ENCODE measurements at places on chromosomes 3 and 15.
A peak's percentile ranks its signal among the peaks of the same experiment; 100 is the strongest.

GRCh38 chr15:40338041-40338657, 2.6 kb downstream of the CCDC9B start:
- peak; percentile 88 for DNase-seq

- no peak for DNase-seq
Observed at GRCh38 chr15:94503293-94503692, 271.9 kb downstream of the MCTP2 start.

- DNase-seq = no peak
Observed at GRCh38 chr3:181725131-181725731, 13.5 kb downstream of the SOX2 start.

- peak; percentile 44 for DNase-seq
Observed at GRCh38 chr3:195097331-195098255, 173.4 kb downstream of the XXYLT1 start.

DNA sequence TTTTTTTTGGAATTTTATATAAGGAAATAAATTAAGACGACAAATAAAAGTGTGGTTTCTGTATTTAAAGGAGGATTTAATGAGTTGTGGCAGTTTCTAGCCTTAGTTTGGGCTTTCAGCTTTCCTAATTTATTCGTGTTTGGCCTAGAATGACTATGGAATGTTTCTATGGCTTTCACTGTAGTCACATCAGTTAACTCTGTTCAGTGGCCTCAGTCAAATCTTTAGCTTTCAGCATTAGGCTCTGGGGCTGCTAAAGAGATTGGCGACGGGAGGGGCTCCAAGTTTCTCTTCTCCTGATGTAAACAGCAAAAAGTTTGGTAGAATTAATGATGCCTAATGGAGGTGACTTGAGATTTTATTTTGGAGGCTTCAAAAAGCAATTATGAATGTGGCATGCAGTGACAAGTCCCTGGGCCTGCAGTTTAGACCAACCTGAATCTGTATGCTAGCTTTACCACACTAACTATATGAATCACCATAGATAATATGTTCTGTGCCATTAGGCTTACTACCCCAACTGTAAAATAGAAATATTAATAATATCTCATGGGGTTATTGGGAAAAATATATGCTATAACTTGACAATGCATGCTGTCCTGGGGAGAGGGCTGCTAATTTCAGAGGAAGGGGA, 47.1 kb upstream of the ADGRG7 start:
- no peak for DNase-seq

DNA sequence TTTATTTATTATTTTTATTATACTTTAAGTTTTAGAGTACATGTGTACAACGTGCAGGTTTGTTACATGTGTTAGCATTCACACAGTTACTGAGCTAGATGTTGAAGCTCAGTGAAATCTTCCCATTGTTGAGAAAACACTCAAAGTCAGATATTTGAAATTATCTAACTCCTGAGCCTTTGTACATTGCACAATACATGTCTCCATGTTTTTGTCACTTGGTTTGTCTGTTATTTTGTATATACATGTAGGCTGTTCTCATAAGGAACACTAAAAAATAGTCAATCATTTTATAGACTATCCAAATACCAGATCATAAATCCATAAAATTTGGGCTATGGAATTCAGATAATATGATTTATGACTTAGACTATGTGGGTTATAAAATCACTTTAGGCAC, 1126.5 kb downstream of the NSUN3 start:
- no peak for DNase-seq

DNA sequence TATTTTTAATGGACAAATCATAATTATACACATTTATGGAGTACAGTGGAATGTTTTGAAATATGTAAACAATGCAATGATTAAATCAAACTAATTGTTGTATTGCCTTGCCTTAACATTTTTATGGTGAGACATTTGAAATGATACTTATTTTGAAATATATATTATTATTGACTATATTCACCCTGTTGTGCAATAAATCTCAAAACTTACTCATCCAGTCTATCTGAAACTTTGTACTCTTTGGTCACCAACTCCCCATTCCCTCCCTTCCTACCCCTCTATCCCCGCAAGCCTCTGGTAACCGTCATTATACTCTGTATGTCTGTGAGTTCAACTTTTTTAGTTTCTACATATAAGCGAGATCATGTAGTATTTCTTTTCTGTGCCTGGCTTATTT, 74.7 kb upstream of the GOLGA6B start:
- no peak for DNase-seq

DNA sequence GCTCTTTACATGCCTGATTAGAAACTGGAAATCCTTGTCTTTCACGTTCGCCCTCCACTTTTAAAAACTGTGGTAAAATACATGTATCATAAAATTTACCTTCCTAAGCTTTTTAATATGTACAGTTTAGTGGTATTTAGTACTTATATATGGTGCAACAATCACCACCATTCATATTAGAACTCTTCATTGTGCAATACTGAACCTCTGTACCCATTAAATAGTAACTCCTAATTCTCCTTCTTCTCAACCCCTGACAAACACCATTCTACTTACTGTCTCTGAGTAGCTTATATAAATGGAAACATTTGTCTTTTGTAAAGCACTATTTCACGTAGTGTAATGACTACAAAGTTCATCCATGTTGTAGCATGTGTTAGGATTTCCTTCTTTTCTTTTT, 28.2 kb downstream of the GRM2 start:
- DNase-seq = no peak

DNA sequence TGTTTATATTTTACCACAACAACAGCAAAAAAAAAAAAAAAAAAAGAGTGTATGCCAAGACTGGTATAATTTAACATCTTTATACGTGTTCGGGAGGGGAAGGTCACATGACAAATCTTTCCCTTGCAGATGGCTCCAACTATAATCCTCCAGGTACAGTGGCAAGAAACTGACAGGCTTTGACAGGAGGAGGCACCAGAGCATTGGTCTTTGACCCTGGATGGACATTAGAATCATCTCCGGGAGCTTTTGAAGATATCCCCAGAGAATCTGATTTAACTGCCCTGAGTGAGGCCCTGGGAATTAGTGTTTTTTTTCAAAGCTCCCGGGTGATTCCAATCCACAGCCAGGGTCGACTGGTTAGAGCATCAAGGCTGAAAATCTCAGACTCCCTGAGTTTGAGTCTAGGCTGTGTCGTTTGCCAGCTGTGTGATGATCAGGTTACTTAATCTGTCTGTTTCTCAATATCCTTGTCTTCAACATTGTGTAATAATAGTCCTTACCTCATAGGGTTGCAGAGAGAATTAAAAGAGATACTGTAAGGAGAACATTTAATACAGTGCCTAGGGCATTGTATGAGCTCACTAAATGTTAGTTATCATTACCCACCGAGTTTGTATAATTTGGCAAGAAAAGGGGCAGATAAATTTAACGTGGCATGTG, 8.9 kb upstream of the SEMA5B start:
- DNase-seq = no peak

DNA sequence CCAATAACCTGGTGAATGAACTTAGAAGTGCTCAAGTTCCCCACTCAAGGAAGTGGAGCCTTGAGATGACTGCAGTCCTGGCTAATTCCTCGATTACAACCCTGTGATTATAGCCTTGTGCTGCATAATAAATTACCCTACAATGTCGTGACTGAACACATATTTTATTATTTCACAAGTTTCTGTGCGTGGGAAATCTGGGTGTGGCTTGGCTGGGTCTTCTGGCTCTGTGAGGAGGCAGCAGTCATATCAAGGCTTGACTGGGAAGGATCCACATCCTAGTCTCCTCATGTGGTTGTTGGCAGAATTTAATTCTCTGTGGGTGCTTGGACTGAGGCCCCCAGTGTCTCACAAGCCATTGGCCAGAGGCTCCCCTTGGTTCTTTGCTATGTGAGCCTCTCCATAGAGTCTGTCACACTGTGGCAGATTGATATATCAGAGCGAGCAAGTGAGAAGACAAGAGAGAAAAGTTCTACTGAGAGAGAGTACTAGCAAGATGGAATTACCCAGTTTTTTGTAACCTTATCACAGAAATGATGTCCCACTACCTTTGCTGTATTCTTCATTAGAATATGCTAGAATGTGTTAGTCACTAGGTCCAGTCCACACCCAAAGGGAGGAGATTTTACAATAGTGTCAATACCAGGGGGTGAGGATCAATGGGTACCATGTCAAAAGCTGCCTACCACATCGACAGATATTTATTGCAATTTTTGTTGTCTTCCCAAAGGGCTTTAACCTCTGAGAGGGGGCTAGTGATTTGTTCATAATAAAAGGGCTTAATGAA, 102.8 kb upstream of the TBC1D5 start:
- DNase-seq = no peak

- no peak for DNase-seq
Observed at GRCh38 chr3:63845215-63845614, 18.4 kb downstream of the THOC7 start.

DNA sequence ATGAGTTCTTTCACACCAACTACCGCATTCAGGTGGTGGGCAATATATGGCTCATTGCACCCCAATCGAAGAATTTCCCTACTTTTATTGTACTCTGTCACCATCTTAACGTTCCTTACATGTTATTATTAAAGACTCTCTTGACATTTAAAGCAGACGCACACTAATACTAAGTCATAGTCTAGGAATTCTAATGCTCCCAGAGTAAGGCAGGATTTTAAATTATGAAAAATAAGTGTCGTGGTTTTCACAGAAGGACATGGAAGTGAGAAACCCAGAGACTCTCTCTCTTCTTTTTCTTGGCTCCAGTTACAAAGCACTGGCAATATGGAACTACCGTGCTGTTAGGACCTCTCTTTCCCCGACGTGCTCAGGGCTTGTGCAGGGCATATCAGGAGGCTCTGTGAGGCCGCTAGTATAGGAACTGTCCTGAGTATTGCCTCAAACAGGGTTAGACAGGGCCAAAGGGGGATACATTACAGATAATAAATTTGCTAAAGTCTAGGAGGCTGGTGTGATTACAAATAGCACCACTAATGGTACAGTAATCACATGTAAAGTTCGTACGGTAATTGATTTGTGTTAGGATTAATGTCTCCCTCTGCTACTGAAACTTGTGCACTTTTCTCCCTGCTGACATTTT, 590.8 kb downstream of the FOXP1 start:
- DNase-seq = no peak

- no peak for DNase-seq
Observed at GRCh38 chr15:76829939-76830338, 75.2 kb downstream of the SCAPER start.

- peak; percentile 82 for DNase-seq
Observed at GRCh38 chr3:195900436-195901355, 7.7 kb downstream of the TNK2 start.

GRCh38 chr3:79815478-79815877, 47.7 kb upstream of the ROBO1 start:
- no peak for DNase-seq

- DNase-seq = no peak
Observed at GRCh38 chr3:6351752-6352151, 509.2 kb upstream of the GRM7 start.

DNA sequence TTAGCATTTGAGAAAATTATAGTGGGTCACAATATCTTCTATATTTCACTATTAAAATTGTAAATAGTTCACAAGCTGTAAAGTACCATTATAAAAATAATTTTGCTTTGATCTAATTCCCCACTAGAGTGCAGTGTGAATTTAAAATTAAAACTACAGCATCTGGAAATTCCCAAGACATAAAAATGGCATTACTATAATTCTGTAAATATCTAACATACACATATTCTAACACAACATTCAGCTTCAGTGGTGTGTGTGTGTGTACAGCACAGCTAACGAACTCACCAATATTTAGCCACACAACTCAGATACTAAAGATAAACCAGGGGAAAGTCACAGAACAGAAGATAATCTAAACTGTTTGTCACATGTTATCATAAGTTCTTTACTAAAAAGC, 424.9 kb upstream of the ZNF385D start:
- DNase-seq = no peak

DNA sequence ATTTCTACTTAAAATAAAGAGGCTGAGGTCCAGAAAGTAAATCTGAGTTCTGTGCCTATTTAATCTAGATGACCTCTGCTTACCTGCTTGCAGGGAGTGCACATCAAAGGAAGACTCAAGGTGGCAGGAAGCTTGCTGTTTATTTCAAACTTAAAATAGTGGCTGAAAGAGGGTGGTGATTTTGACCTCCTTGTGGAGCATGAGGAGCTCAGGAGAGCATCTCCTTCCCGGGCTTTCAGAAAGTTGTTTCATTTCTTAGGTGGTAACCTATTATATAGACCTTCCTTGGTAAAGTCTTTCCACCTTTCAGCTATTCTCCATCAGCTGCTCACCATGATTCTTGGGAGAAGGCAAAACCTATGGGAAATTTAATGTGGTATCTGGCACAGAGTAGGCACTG, 494 bp downstream of the GCSAM start:
- DNase-seq = no peak
